Stimulated activated CD4-positive, alpha-beta T cell treated with anti-CD3 and anti-CD28 coated beads, Interleukin-2, amount 100 ng/mL, for 48 hours (primary cell): ENCODE measurements at places on chromosomes 6 and 20.

GRCh38 chr6:109977791-109978173 is 329 bp upstream of the GPR6 start:
- DNase-seq = no peak

DNA sequence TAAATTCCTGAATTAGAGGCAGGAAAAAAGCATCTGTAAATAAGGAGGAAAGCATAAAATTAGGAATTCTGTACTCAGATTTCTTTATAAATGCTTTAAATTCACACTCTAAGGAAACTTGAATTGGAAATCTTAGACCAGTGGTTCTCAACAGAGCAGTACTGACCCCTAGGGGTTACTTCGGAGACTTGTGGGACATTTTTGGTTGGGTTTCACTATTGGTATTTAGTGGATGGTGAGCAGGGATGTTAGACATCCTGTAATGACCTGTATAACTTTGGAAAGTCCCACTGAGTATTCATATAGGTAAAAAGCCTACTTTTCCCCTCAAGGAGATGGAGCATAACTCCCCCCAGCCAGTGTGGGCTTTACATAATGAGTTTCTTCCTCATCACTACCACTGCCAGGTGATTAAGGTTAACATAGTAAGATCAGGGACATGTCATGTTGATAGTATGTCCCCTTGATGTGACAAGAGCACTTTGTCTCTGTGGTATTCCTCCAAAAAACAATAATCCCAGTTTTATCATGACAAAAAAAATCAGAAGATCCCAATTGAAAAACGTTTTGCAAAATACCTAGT is 31.0 kb downstream of the GLO1 start:
- DNase-seq = peak; percentile 11

GRCh38 chr6:43277643-43278523 is 20.2 kb upstream of the SLC22A7 start:
- DNase-seq = no peak

- no peak for DNase-seq
Measured at GRCh38 chr6:83117802-83118201, 50.3 kb downstream of the DOP1A start.

DNA sequence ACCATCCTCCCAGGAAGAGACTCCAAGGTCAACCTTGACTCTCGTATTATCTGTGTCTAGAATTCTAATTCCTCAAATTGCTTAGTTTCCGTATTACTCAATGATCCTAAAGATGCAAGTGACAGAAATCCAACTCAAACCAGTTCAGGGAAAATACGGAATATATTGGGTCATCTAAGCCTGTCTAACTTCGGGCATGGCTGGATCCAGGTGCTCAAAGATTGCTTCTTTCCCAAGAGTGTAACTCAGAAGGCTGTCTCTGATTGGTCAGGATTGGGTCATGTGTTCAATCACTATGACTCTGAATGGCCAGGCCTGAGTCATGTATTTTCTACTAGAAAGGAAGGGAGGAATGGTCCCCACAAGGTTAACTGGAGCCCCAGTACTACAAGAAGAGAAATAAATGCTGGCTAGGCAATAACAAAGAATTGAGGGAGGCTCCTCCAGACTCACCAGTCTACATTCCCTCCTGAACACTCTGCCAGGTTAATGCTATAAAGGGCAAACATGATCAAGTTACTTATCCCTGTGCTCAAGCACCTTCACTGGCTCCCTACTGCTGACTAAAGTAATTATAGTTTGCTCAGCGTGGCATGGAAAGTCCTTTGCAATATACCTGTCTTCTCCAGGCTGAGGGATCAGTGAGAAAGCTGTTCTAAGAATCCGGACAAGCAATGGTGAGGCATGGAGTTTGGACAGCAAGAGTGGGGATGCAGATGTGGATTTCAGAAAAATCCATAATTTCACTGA is 15.4 kb upstream of the PREX1 start:
- no peak for DNase-seq

DNA sequence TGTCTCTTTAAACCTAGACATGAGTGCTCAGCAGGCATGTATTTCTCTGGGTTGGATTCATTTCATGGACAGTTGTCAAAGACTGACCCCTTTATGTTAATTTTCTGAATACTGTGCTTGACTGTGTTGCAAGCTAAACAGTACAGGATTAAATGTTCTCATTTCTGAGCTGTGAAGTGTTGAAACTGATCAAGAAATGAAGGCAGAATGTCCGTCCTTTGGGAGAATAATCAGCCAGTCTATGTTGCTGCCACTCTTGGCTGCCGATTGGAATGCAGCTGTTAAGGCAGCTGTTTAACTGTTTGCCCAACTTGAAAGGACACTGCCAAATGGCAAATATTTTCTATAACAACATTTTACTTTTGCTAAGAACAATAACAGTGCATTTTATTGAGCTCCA is 87.3 kb downstream of the CEP57L1 start:
- DNase-seq = no peak

DNA sequence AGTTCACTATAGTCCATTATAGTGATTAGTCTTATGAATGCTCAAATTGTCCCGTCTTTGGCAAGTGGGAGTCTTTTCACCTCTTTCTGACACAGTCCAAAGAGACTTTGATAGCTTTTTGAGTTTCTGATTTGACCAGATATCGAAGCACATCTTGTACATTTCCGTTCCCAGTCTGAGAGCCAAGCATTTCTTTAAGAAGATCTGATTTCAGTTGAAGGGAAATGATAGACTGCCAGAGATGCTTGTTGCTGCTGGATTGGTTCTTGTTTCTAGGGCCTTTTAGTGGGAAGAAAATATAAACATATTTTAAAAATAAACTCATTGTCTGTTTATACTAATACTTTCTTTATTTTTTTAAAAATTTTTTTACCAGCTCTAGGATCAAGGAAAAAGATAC is 54.1 kb upstream of the IER3 start:
- DNase-seq = no peak

DNA sequence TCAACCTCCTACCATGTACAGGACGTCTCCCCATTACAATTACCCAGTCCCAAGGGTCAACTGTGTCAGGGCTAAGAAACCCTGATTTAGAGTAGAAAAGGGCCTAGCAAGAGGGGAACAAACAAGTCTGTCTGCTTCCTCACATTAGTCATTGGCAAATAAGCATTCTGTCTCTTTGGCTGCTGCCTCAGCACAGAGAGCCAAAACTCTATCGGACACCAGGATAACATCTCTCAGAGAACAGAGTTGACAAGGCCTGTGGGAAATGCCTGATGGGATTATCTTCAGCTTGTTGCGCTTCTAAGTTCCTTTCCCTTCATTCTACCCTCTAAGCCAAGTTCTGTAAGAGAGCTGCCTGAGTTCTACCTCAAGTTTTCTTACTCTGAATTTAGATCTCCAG is 19.0 kb upstream of the VSX1 start:
- DNase-seq = no peak
